PC-3 (cell line): ENCODE measurements at places on chromosomes 7 and 10. TPM values are rescaled to one million over a fixed set of nuclear protein-coding genes. Genes with fewer than 3 reads are reported as not detected.

GRCh38 chr10:84176836-84177474 lies 3.4 kb downstream of the GPR15LG start:
- DNase-seq, result no peak

GRCh38 chr7:99380032-99380822 lies 5.7 kb downstream of the ARPC1B start:
- DNase-seq, result no peak

The OR2A12 gene
- total RNA-seq, result not detected in 2 replicates

DNA sequence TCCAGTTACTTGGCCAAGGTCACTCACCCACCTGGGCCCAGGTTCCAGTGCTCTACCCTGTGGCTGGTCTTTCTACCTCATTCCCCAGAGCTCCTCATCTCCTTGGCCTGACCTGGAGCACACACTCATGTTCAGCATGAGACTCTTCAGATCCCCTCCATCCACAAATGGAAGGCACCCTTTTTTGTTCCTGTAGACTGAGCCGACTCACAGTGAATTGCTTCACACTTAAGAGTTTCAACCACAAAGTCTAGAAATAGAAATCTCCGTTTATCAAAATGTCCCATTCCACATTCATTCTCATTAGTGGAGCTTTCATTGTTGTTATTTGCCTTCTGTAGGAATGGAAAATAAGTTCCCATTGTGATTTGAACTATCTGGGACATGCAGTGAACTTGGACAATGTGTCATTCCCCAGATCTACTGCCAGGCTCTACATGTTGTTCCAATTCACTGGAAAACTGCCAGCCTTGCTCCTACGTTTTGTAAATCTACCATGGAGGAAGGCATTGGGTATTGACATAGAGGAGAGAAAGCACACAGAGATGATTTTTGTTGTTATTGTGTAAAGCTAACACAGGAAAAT lies 125.3 kb upstream of the CELF2 start:
- DNase-seq, result no peak

DNA sequence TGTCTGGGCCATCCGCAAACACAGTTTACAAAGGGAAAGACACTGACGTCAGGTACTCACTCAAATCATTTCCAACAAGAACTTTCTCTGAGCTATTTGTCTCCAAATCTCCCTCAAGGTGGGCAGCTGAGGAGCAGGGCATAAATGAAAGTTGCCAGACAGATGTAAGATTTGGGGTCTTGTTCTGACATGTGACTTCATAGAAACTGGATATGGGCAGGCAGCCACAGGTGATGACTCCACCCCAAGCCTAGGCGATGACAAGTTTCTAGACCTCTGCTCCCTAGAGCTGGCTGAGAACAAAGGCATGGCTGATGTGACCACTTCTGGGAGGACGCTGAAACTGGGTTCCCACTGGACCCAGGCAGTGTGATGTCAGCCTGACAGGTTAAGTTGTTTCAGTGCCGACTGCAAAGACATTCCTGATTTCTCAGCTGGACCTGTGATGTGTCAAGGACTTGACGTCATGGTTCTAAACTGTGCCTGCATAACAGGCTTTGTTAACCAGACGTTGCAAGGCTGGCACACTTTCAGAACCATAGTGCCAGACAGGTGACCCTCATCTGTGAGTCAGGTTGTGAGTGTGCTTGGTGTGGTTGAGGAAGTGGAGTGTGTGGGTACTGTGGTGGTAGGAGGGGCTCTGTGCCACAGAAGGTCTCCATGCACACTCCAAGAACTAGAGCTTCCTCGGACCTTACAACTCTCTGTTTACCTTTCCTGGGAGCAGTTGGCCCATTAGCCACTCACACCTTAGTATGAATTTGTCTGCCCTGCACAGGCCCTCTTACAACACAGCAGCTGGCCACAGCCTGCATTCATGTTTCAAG lies 39.9 kb upstream of the EBF3 start:
- peak; percentile 32 for DNase-seq

DNA sequence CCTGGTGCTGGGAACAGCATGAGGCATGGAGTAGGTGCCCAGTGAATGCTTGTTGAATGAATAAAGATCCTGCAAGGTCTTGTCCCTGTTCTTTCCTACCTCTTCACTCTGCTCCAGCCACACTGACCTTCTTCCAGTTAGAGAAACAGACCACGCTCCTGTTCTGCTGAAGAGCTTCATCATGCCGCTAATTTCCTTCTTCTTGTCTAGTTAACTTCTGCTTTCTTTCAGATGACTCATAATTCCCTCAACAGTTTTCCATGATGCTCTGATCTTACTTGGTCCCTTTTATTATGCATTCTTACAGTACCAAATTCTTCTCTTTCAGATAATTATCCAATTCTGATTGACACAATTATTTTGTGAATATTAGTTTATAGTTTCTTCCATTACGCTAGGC lies 59.5 kb upstream of the C1QL3 start:
- DNase-seq, result no peak

DNA sequence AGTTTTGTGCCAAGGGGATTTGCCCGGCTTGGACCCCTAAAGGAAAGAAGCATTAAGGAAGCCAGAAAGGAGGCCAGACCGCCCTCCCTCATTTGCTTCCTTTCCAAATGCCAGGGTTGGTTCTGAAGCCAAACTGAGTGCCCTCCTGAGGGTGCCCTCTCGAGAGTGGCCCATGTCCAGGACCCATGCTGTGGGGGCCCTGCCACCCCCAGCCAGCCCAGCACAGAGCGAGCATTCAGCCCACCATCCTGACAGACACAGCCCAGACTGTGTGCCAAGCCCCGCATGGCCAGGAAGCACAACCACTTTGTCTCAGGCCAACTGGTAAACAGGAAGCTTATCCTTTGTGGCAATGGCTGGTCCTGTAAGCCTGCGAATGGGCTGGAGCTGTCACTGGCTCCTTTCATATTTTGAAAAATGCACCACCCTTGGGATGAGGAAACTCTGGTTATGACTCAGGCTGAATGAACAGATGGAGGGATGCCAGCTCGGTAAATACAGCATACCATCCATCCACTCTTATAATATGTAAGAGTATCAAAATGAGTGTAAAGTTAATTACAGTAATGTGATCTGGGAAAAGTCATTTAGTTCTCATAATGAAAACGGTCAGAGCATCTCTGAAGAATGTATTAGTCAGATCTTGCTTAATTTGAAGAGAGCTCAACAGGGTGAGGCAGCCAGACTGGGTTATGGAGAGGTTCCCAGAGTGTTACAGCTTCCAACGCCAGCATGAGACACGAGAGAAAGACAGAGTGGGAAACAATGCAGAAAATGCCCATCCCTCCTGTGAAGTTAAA lies 65.0 kb downstream of the STK17A start:
- DNase-seq, result peak; percentile 98

The JCAD gene
- 5.0 and 7.8 TPM in 2 replicates for total RNA-seq

The MMP21 gene
- not detected in 2 replicates for total RNA-seq

DNA sequence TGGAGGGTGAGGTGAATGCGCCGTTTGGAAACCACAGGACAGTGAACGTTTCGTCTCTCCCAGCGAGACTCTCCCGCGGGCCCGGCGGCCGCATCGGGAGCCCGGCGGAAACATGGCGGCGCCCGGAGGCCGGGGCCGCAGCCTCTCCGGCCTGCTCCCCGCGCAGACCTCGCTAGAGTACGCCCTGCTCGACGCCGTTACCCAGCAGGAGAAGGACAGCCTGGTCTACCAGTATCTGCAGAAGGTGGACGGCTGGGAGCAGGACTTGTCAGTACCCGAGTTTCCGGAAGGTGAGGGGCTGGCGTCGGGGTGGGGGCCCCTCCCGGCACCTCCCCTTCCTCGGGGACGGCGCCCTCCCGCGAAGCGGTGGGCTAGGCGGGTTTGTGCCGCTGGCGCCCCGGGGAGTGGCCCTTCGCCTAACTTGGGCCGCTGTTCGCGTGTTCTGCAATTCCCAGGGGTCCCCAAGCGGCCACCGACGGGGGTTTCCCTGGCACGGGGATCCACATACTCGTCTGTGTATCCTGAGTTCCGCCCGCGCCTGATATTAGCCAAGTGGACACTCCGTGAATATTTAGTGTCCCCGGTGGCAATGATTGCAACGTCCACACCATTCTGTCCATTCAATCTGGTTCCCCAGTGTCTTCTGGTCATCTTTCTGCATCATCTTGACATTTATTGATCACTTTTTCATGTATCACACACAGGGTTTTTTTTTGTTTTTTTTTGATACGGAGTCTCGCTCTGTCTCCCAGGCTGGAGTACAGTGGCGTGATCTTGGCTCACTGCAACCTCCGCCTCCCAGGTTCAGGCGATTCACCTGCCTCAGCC lies 514 bp downstream of the NHLRC2 start:
- no peak for DNase-seq

DNA sequence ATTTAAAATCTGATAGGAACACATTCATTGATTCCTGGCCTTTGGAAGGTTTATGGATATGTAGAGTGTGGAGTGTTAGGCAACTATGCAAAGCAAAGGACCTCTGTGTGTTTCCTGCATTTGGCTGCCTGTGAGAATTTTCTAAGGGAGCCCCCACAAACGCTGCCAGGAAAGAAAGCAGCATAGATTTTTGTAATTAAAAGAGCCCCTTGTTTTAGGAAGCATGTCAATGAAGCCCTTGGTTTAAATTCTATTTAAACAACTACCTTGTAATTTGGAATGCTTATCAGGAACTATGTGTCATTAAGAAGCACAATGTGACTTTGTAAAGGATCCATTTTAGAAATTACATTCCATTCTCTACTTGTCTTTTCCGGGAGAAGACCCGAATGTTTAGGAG lies 742.5 kb downstream of the NXPH1 start:
- no peak for DNase-seq

DNA sequence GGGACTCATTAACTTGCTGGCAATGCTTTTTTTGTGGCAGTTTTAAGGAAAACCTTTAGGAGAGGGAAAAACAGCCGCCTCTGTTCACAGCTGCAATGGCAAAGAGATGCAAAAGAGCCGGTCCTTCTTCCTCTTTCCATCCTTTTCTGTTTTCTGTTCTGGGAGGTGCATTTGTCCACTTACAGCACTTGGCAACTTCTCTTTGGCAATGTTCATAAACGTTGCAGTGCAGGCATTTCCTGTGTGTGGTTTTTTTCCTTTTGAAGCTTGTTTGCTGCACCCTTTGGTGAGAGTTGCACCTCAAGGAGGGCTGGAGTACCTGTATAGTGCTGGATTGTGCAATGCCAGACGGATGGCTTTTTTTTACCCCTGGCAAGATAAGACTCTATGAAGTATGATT lies 53.9 kb upstream of the HABP2 start:
- DNase-seq, result peak; percentile 39

DNA sequence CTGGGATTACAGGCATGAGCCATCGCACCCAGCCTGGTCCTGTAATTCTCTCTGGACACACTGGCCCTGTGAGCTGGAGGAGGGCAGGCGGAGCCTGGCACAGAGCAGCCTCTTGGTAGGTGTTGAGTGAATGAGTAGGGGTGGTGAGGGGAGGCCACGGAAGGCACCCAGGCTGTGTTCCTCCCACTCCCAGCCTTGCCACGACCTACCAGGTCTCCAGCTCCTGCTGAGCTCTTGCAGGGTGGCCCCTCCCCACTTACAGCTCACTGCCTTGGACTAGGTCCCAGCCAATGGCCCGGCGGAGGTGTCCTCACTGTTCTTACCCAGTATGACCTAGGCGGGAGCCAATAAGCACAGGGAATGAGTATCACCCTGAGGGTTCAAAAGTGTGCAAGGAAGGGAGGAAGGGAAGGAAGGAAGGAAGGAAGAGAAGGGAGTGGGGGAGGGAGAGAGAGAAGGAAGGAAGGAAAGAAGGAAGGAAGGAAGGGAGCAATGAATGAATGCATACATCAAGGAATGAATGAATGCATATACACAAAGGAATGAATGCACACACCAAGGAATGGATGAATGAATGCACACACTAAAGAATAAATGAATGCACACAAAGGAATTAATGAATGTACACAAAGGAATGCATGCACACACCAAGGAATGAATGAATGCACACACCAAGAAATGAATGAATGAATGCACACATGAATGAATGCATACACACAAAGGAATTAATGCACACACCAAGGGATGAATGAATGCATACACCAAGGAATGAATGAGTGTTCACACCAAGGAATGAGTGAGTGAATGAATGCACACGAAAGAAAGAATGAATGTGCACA lies 45.5 kb downstream of the GTF2IRD1 start:
- DNase-seq, result no peak

The ZNF277 gene
- total RNA-seq, result 8.7 and 14.0 TPM in 2 replicates

GRCh38 chr10:66917104-66917503 lies 8.7 kb upstream of the LRRTM3 start:
- no peak for DNase-seq

- peak; percentile 36 for DNase-seq
These were observed 199.5 kb downstream of the SKAP2 start for GRCh38 chr7:26664735-26665416.

The CYP3A7 gene
- not detected in 2 replicates for total RNA-seq

DNA sequence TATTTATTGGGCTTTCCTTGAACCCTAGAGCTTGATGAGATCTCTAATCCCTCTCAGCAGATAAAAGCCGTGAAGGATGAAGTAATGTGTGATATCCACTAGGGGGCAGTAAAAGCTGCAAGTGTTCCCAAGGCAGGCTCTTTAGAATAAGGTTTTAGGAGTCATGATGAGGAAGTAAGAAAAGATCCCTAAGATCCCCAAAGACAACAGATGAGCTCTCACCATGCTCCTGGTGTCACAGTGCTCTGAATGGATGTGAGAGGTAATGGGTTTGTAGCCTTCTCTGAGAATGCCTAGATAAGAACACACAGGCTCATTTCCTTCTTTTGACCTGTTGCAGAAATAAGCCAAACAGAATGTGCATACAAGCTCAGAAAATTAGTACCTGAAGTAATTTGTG lies 70.4 kb upstream of the ITPRID1 start:
- DNase-seq, result peak; percentile 79

The PTF1A gene
- not detected in 2 replicates for total RNA-seq

DNA sequence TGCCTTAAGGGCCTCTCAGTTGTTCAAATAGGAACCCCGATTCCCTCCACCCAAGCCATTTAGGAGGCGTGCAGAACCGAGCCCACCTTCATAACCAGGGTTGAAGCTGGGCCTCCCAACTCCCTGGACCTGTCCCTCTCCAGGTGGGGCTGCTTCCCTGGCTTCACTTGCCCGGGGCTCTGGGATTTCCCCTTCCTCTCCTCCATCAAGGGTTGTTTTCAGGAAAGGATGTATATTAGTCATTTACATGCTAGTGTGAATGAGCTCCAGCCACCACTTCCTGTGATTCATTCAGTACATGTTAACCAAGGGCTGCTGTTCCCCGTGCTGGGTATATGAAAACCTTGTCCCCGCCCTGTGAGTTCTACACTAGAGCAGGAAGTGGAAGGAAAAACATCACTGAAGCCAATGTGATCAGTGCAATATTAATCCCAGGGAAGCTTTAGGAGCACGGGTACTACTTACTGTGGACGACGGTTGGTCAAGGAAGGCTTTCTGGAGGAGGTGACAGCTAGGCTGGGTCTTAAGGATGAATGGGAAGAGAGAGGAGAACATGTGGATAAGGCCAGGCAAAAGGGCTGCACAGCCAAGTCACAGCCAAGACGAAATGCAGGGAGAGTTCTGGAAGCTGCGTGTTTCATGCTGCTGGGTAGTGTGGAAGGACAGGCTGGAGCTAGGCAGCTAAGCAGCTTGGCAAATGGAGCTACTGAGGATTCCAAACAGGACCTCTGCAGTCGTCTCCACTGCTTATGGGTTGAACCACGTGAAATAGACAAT lies 150.1 kb upstream of the SHH start:
- DNase-seq, result peak; percentile 93

The ZNF248 gene
- total RNA-seq, result 112 and 115 TPM in 2 replicates

GRCh38 chr7:30905078-30906012 lies 6.3 kb upstream of the AQP1 start:
- no peak for DNase-seq

The DLG5 gene
- 118 and 158 TPM in 2 replicates for total RNA-seq
